ENCODE measurements at places on chromosomes 4 and X. TPM values are rescaled to one million over a fixed set of nuclear protein-coding genes. Genes with fewer than 3 reads are reported as not detected.
A peak's percentile ranks its signal among the peaks of the same experiment; 100 is the strongest.

The ZCCHC18 gene
- 0.24 TPM for total RNA-seq

The CXCL13 gene
- 0.24 TPM for total RNA-seq

The IGSF1 gene
- 0.11 TPM for total RNA-seq

The PDS5A gene
- 59.8 TPM for total RNA-seq

The COX7B2 gene
- not detected for total RNA-seq

- DNase-seq = no peak
Observed at GRCh38 chr4:16617011-16617410, 281.4 kb downstream of the LDB2 start.

DNA sequence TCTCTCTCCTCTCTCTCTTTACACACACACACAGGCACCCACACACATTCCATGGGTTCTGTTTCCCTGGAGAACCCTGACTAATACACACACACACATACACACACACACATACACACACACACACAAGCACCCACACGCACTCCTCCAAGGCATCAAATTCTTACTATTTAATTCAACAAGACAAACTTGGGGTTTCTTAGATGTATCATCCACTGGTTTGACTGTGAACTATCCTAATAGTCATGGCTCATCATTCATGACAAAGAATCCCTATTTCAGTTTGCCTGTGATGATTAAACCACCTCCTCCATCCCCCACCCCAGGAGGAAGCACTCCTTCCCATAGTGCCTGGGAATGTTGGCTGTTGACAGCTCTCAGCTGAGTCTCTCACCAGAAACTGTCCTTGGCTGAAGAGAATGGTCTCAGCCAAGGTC, 98.2 kb downstream of the USP46 start:
- DNase-seq = no peak

GRCh38 chr4:143641361-143641760, 59.1 kb downstream of the FREM3 start:
- no peak for DNase-seq

DNA sequence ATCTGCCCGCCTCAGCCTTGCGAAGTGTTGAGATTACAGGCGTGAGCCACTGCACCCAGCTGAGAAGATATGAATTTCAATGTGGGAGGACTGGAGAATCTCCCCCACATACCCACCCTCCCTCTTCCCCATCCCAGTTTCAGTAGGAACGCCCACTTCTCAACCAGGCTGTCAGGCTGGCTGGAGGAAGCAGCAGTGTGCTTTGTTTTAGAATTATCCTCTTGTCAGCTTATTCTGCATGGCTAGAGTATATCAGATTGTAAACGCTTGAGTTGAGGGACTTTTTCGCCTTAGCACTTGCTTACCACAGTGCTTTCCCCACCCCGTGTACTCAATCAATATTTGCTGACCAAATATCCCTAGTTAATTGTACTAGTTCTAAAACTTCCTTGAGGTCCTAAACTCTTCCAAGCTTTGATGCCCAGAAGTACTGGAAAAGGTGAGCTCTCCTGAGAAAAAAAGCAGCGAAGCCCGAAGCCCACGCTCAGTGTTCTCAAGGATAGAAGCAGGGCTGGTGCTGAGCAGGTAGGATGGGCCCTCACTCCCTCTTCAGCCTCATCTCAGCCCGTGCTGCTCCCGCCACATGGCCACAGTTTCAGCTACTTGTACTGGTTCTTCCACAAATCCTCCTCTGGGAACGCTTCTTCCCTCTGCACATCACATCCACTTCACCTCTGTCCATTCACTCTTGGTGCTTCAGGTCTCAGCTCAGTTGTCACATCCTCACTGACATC, 7.3 kb upstream of the ARHGAP10 start:
- no peak for DNase-seq

DNA sequence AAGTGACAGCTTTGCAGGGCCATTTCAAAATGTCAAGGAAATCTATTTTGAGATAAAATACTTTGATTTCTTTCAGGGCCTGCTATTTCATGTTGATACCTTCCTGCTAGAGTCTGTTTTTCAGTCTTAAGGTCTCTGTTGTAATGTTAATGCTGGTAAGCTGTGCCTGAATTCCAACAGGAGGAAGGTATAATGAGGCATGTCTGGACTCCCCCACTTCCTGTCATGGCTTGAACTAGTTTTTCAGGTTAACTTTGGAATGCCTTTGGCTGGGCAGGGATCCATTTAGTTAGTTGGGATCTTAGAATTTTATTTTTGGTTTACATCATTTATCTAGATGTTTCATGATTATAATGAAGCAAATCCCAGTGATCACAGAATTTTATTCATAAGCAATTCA, 279.0 kb downstream of the CFAP47 start:
- no peak for DNase-seq

DNA sequence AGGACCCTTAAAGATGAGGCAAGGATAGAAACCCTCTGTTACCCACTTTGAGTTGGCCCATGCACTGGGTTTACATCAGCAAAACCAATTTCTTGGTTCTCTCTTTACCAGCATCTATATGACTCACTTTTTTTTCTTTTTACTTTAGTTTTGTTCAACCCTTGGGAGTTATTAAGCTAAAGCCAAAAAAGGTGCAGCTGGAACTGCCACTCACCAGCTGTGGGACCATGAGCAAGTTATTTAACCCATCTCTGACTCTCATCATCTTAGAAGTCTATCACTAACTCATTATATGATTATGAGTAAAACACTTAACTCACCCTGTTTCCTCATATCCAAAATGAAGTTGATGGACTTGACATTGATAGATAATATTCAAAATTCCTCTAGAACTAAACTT, 53.4 kb downstream of the GABRB1 start:
- no peak for DNase-seq

GRCh38 chr4:104795264-104795939, 300.7 kb upstream of the CXXC4 start:
- DNase-seq = no peak

- no peak for DNase-seq
Observed at GRCh38 chrX:1093586-1094421, 118.6 kb downstream of the CRLF2 start.

DNA sequence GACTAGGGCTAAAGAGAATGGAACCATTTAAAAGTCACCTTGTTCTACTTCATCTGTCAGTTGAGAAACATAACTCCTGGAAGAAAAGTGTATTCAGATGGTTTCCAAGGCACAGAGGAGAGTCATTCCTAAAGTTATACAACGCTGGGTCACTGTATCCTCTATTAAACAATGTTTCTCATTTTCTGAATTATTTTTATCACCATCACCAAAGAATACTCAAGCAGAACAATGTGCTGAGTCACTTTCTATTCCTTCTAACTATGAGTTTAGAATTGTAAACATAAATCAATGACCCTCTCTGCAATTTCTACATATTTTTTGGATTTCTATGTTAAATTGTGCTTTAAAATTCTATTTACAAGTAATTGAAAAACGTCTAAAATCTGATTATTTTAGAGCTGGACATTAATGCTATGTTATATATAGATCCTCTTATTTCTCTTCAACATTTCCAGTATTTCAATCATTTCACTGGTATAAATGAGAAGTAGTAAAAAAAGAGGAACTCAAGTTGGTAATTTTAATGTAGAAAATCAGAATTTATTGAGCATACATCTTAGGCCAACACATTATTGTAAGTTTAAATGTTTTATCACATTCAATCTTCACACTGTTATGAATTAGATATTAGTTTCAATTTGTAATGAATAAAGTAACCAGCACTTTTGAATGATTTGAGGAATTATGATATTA, 7.5 kb downstream of the DTHD1 start:
- DNase-seq = no peak

DNA sequence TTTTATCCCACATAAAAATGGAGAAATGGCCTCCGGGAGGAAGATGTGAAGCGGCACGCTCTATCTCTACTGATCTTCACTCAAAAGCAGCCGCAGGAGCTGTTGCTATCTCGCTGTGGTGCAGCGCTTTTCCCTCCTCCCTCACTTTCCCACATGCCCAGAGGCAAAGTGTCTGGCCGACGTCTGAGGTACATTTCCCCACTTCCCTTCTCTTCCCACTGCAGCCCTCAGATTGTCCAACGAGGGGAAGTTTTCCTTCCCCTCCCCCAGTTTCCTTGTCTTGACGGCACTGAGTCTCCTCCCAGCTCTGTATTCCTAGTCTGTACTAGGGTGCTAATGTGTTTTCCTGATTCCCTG, 660 bp upstream of the COL25A1 start:
- DNase-seq = no peak

- DNase-seq = no peak
Observed at GRCh38 chrX:30259927-30260326, 13.0 kb downstream of the MAGEB1 start.

DNA sequence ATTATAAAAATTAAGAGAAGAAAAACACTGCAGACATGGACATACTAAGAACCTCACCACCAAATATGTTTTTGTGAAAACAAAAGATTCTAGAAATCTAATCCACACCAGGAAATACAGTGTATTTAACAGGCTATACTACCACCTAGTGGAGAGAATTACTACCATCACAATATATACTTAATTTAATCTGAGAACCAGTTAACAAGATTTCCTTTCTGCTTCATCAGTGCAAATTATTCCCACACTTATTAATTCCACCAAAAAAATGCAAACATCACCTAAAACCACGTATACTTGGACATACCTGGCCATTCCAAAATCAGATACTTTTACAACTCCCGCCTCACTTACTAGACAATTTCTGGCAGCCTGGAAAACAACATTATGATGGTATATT, 7.0 kb upstream of the TXK start:
- DNase-seq = no peak

DNA sequence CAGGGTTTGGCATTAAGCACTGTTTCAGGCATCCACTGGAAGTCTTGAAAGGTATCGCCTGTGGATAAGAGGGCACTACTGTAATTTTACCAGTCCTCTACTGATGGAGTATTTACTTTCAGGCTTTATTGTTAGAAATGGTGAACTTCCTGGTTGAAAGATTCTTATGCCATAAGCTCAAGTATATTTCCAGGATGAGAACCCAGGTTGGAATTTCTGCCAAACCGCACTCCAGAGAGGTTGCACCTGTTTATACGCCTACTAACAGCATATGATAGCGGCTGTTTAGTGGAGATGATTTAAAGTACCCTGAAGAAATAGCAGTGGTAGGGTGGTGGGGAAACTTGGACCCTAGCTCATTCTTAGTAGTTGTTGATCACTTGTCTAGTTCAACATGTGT, 9.9 kb downstream of the FNIP2 start:
- peak; percentile 60 for DNase-seq

DNA sequence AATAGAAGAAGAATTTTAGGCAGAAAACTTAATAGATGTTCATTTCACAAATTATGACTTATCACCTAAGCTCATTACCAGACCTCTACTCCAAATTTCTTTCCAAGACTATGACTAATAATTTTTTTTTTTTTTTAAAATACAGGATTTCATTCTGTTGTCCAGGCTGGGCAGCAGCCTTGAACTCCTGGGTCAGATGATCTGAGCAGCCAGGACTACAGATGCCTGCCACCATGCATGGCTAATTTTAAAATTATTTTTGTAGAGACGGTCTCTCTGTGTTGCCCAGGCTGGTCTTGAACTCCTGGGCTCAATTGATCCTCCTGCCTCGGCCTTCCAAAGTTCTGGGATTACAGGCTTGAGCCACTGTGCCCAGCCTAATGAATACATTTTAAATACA, 119.2 kb downstream of the ARHGAP10 start:
- DNase-seq = no peak

DNA sequence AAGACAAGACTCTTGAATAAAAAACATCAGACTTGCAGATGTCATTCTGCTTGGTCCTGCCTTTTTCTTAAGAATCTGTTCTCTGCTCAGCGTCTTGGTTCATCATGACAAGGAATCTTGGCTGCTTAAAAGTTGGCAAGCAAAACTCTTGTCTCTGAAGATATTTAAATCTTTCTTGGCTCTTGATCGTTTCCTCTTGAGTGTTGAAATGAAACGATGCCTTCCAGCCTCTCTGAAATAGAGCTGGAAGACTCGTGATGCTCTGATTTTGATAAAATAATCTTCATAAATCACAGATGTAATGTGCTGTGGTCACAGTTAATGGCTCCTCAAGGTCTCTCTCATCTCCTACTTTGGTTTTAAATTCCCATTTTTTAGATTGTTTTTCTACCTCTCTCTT, 39.9 kb upstream of the TMEM192 start:
- no peak for DNase-seq

- DNase-seq = no peak
Observed at GRCh38 chr4:116088771-116089170, 975.4 kb upstream of the NDST4 start.

DNA sequence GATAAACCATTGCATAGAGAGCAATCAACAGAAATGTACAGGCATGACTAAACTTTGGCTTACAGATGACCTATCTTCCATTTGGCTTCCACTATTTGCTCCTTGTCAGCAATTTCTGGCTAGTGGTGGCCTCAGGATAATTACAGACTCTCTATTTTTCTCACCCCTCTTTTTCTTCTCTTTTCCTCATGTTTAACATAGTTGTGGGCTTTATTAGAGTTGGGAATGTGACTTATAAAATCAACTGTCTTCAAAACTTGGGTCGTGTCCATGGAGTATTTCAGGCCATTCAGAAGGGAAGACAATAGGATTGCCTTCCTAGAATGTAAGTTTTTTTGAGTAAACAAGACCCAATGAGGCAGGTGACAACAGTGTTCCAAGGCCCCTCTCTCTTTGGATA, 236.2 kb downstream of the FRAS1 start:
- DNase-seq = no peak

- no peak for DNase-seq
Observed at GRCh38 chrX:49272421-49272820, 2.8 kb downstream of the PPP1R3F start.

GRCh38 chr4:83281307-83281706, 3.3 kb downstream of the COQ2 start:
- no peak for DNase-seq

DNA sequence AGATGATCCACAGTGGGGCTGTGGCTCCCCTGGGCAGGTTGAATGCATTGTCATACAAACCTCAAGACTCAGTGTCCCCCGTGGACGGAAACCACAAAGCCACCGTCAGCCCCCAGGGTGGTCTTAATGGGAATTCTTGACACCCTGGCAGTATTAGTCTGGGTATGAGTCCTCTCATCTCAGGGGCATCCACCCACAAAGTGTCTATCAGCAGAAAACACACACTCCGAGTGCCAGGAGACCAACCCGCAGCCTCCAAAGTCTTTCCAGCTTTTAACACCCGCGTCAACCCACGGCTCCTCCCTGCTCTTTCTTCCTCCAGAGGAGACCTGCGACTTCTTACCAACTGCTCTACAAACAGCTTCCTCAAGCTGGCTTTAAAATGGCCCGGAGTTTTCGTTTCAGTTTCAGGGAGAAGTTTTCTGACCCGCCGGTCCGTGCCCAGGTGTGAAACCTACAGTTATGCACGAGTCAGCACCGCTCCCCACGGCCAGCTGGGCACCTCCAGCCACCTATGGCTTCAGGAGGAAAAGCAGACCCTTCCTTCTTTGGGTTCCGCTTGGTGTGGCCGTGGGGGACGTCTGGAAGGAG, 14.4 kb upstream of the ASMTL start:
- peak; percentile 38 for DNase-seq
